Activated CD4-positive, alpha-beta memory T cell treated with anti-CD3 and anti-CD28 coated beads, Interleukin-2, amount 10 ng/mL, durations not matched to agents 7 days and 5 days (primary cell): ENCODE measurements at places on chromosomes 1 and 21. TPM values are rescaled to one million over a fixed set of nuclear protein-coding genes. Genes with fewer than 3 reads are reported as not detected.

Gene S100A14
- not detected for total RNA-seq

Gene TRMT13
- total RNA-seq, result 15.4 TPM

Gene ASCL5
- not detected for total RNA-seq

Gene S100A12
- not detected for total RNA-seq

Gene SH3GLB1
- 82.8 TPM for total RNA-seq

Gene OPTC
- not detected for total RNA-seq

Gene WLS
- total RNA-seq, result not detected
